ENCODE measurements at places on chromosomes 2 and 18. TPM values are rescaled to one million over a fixed set of nuclear protein-coding genes. Genes with fewer than 3 reads are reported as not detected.

Gene GPR45
- total RNA-seq: not detected

Gene COL6A3
- total RNA-seq: 55.6 TPM

Gene LIMS2
- not detected for total RNA-seq

Gene STARD7
- total RNA-seq: 79.9 TPM

Gene IHH
- total RNA-seq: not detected

Data from airway epithelial cell (primary cell).